ENCODE measurements at places on chromosomes 12 and 14.

DNA sequence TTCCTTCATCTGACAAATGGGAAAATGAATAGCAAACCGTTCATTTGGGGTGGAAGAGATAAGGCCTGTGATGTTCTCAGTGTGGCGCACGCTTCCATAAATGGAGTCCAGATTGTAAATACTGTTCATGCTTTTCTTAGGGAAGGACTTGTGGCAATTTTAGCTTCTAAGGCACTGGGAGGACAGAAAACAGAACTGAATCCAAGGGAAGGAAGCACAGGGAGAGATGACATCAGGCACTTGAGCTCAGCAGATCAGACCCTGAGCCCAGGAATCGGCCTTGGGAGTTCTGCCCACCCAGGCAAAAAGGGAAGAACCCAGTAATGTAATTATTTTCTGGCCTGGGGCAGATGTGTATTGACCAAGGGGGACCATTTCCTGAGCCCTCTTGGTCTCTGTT, 7.2 kb upstream of the SH2B3 start:
- DNase-seq = no peak

DNA sequence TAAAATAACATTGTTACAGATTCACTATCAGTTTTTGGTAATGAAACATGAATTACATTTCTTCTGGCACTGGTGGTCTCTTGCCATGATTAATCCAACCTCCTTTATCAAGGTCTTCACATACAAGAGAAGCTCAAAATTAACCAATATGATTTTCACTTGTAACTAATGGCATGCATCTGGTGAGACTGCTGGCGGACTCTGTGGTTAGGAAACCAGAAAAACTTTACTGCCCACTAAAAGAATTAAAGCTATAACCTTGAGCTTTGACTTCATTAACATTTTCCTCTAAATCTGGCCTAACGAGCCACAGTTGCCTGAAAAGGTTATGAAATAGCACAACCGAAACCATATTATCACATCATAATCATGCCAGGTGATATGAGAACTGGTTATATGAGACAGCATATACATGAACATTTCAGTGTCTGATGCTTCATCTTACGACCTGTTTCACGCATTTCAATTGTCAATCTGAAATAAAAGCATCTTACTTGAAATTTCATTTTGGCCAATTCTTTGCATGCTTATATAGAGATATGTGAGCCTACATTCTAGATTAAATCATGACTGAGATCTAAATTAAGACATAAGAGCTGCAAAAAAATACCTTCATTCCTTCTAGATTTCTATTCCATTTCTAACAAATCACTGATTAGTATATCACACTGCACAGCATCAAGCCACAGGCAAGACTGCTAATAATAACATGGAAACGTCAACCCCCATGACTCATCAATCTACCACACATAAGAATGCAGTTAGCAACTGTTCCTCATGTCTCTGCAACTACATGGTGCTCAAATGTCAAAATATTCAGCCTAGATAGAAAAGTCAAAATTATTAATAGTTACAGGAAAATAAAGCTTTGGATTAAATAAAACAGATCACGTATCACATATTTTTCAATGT, 89.3 kb downstream of the OSBPL8 start:
- DNase-seq = no peak

GRCh38 chr12:32502693-32503502, 103.5 kb downstream of the FGD4 start:
- no peak for DNase-seq

DNA sequence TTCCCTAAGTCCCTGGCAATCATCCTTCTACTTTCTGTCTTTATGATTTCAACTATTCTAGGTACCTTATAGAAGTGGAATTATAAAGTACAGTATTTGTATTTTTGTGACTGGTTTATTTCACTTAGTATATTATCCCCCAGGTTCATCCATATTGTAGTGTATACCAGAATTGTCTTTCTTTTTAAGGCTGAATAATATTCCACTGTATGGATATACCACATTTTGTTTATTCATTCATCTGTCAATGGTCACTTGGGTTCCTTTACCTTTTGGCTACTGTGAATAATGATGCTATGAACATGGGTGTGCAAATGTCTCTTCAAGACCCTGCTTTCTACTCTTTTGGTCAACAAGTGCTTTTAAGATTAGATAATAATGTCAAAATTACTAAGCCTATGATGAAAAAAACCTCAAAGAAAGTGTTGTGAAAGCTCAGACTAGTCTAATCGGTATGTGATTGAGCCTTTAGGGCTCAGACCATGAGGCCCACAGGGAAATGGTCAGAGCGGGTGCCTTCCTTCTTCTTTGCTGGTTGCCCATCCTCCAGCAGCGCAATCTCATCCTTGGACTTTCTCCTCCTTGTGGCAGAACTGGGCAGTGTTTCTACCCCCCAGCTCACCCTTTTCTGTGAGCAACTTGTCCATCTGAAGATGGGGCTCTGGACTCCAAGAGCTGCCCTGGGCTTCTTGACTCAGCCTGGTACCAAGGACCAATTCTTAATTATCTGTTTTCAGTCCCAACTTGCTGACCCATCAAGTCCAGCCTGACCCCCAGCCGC, 105.4 kb downstream of the TTC8 start:
- no peak for DNase-seq

DNA sequence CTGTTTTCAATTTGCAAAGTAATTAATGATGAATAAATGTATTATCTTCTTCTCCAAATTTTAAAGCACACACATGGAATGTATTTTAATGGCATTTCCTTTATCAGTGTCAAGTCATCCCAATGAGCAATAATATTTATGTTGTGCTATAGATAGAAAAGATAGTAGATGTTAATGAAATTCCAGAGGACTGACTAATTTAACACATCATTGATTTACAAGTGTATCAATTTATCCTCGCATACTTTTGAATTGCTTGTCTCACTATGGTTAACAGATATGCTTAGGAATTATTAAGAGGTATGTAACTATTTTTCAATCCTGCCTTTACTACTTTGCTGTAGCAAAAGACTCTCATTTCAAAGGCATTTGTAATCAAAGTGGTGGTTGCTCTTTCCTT, 842.9 kb downstream of the SLC6A15 start:
- DNase-seq = no peak

All from activated CD8-positive, alpha-beta T cell treated with anti-CD3 and anti-CD28 coated beads, Interleukin-2, amount 10 ng/mL, durations not matched to agents 7 days and 5 days (primary cell).